ENCODE measurements at places on chromosomes 5 and 9.

DNA sequence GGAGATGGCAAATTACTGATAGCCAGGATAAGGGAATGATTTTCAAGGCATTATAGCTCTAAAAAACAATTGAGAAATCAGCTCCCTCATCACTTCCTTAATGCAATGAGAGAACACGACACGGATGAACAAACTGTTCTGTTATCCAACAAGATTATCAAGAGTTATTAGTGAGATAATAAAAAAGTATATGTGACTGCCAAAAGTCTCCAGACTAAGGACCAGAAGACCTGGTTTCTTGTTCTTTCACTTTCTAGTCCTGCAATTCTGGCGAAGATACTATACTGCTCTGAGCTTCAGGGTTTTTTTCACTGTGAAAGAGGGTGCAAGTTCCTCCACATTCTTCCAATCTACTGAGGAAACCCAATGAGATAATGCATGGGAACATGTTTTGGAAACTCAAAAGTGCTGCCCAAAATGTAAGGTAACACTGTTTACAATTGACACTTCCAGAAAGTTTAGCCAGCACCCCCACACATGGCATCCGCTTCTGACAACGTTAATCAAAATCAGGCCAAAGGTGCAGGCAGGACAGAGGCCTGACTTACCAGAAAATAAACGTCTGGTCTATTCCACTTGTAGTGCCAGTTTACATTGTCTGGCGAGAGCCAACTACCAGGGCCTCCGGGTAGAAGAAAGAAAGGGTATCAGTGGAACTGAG is 254.2 kb downstream of the DOCK8 start:
- no peak for DNase-seq

DNA sequence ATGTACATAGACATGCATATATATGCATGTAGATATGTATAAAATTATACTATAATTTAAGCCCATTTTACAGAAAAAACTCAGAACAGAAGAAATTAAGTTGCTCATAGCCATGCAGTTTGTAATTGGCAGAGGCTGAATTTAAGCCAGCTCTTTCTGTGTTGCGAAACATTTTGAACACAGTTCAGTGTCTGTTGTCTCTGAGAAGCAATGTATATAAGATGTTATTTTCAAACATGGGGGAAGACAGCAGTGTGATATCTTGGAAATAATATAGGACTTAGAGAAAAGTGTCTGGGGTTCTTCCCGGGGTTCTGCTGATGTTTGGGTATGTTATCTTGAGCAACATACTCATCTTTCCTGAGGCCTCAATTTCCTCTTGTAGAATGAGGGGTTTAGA is 37.6 kb downstream of the SVEP1 start:
- DNase-seq, result no peak

- no peak for DNase-seq
Measured at GRCh38 chr5:131210151-131210510, 39.4 kb downstream of the LYRM7 start.

DNA sequence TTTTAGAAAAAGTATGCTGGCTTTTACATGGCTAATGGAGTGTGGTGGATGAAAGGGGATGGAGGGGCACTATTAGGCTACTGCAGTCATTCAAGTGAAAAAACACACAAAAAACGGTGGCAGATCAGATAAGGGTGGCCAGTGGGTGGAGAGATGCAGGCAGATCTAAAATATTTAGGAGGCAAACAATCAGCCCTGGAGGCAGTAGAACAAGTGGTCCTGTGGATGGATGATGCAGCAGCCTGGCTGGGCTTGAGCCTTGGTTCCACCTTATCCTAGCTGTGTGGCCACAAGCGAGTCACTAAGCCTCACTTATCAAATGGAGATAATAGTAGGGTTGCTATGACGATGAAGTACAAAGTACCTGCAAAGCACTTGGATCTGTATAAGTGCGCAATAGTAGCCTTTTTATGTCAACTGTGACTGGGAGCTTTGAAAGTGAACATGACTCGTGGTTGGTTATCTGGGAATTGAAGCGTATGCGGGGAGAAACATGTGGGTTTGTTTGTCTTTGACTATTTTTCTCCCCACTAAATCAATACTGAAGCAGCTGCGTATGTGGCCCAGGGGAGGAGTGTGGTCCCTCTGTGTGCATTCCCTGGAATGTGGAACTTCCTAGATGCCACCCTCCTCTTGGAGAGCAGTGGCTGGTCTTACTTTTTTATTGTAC is 20.2 kb downstream of the NSG2 start:
- DNase-seq, result no peak

- DNase-seq, result no peak
Measured at GRCh38 chr9:113645227-113645977, 181.9 kb downstream of the RGS3 start.

DNA sequence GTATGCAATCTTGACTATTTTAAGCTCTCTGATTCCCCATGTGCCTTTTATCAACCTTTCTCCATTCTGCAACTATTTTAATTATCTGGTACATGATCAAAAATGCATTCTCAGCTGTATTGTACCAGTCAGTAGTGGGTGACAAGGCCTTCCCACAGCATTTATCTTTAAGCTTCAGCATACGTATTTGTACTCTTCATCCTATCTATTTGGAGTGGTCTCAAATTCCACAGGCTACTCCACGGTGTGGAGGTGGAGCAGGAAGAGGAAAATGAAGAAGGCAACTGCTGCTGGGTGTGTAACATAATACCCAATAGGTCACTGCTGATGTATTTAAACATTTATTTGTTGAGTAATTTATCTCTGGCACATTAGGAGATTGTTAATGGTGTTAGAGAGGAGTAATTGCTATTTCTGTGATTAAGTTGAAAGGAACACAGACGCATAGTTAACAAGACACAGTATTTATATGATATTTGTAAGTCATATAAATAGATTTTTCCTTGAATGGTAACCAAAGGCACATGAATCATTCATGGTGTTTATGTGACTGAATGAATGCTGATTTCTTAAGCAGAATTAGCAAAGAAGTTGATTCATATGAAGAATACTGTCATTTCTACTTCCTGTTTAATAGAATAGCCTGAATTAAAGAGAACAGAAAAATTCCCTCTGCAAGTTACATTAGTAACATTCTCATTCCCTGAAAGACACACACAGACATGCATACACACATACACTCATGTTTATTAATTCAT is 153.8 kb upstream of the NR3C1 start:
- DNase-seq, result no peak

DNA sequence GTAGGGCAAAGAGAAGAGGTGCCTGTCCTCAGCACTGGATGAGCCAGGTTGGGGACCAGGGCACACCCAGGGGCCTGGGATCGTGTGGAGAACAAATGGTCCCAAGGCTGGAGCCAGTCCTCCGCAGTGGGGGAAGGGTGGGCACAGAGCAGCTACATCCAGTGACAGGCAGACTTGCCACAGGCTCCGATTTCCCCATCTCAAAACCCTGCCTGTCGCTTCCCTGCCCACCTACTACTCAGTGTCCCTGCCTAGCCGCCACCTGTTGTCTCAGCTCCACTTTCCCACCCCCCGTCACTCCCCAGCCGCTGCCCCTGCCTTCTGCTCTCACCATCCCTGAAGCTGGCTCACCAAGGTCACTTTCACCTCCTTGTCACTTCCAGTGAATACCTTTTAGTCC is 13.9 kb upstream of the ENHO start:
- DNase-seq, result no peak

- DNase-seq, result no peak
Measured at GRCh38 chr9:1207686-1208085, 157.5 kb downstream of the DMRT2 start.

DNA sequence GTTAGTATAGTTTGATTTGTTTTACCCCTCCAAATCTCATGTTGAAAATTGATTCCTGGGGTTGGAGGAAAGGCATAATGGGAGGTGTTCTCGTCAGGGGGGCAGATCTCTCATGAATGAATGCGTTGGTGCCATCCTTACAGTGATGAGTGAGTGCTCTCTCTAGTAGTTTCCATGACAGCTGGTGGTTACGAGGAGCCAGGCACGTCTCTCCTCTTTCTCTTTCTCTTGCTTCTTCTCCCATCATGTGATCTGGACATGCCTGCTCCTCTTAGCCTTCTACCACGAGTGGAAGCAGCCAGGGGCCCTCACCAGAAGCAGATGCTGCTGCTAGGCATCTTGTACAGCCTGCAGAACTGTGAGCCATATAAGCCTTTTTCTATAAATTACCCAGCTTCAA is 454.1 kb downstream of the EFNA5 start:
- no peak for DNase-seq

DNA sequence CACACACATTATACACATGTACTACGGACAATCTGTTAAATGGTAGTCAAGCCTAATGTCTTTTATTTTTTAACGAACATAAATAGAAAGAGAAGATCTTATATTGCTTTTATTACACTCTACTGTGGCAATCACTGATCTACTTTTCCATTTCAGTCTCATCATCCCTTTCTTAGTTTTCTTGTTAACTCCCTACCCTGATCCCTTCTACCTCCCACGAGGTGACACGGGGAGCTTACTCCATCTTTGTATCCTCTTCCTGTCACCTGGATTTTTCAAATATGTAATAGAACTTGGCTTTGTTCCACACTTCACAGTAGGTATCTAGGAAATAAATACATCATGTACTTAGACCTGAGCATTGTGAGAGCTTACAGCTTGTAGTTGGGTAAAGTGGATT is 211.0 kb downstream of the PIK3R1 start:
- DNase-seq, result no peak

- no peak for DNase-seq
Measured at GRCh38 chr5:129406440-129406839, 53.7 kb upstream of the ADAMTS19 start.

DNA sequence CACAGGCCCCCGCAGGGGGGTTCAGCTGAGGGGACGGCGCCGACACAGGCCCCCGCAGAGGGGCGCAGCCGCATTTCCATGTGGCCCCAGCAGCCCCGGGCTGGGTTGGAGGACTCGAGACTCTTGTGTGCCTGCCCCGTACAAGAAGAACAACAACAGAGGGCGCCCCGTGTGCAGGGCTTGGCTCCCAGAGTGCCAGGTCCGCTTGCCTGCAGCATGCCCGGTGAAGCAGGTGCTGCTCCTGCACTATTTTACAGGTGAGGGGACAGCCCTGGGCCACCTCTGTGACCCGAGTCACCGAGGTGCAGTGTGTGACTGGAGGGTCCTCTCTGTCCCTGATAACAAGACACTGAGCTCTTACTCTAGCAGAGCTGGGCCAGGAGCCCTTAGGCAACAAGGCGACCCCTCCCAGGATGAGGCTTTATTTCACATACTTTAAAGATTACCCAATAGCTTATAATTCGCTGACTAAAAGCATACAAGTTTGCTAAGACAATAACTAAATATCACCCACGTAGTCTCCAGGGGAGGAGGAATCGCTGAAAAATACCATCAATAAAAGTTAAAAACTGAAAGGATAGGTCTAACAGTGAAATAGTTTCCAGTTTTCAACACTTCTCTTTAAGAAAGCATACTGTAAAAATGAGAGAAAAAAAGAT is 41.7 kb upstream of the SLC9A3 start:
- no peak for DNase-seq
